ENCODE measurements at places on chromosomes 6 and 20.

DNA sequence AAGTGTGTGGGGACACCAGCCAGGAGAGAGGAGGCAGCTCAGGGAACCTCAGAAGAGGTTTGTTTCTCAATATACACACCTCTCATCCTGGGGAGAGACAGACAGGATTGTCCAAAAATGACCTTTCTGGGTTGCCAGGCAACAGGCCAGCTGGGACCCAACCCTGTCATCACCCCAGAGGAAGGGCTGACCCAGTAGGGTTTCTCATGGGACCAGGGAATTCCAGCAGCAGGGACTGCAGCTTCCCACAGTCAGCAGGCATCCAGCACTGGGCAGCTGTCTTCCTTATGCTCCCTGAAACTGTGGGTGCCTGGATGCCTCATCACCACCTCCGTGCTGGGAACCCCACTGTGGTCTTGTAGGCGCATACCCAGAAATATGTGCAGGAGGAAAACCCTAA is 1.3 kb downstream of the C20orf202 start:
- DNase-seq, result no peak

GRCh38 chr6:16999491-17000436 is 102.1 kb upstream of the STMND1 start:
- DNase-seq, result no peak

DNA sequence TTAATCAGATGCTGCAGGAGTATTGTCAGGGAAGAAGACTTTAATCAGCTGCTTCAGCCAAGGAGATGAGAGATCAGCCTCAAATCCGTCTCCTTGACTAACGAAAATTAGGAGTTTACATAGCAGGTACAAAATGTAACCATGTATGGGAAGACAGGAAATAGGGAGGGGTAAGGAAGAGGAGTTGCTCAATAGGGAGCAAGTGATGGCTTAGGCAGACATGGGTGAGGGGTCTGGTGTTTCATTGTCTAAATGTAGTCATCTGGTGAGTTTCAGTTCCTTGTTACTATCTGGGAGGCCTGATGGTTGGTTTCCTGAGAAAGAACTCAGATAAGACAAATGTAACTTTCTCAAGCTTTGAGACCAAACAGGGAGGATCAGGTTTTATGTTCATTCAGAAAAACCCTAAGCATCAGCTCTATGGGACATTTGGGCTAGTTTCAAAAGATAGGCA is 217.3 kb upstream of the SULF2 start:
- no peak for DNase-seq

DNA sequence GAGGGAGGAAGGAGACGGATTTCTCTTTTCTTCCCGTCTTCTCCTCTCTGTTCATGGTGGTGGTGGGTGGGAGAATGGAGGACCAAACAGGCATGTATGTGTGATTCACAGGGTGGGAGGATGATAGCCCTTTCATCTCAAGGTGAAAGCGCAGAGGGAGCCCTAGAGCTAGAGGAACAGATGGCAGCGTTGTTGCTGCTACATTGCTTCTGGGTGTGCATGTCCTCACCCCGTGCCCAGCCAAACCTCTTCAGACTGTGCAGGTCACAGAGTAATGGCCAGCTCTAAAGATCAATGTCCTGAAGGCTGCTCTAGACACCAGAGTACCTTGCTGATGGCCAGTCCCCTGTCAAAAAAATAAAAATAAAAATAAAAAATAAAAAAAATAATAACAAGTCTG is 301.8 kb downstream of the TBC1D7 start:
- DNase-seq, result no peak

DNA sequence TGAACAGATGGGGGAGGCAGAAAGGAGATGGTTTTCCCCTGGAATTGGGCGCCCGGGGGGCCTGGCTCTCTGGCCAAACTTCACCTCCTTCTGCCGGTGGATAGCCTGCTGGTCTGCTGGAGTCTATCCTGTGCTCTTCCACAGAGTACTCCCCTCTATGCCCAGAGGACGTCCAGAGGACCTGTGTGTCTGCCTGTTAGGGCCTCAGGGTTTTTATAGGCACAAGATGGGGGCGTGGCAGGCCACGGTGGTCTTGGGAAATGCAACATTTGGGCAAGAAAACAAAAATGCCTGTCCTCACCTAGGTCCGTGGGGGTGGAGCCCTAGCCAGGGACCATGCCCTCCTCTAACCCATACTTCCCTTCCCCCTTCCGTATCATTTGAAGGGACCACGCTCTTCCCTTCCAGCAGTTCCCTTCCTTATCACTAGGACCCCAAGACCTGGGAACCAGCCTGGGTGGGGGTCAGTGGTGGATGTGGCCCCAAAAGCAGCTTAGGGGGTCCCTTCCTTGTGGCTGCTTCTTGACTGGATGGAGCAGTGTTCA is 53.6 kb upstream of the ZNF337 start:
- no peak for DNase-seq

GRCh38 chr20:7744411-7744810 is 195.8 kb downstream of the HAO1 start:
- no peak for DNase-seq

GRCh38 chr20:46893877-46894578 is 615 bp upstream of the EYA2 start:
- no peak for DNase-seq

DNA sequence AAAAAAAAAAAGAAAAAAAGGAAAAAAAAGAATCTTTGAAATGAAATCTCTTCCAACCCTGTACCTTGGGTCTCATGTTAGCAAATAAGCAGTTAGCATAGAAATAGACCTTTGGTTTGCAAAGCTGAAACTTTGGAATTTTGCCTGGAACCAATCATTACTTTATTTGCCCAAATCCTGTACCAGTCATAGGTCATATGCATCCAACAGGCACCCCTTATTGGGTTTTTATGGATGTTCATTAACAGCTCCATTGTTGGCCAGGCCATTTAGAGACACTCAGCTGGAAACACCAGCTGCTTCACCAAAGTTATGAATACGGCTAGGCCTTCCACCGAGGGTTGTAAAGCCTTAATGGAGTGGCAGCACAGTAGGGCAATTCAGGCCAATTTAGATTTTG is 53.0 kb downstream of the ALDH8A1 start:
- no peak for DNase-seq

- DNase-seq, result no peak
These were observed 81.1 kb downstream of the PRDM1 start for GRCh38 chr6:106167096-106167814.

DNA sequence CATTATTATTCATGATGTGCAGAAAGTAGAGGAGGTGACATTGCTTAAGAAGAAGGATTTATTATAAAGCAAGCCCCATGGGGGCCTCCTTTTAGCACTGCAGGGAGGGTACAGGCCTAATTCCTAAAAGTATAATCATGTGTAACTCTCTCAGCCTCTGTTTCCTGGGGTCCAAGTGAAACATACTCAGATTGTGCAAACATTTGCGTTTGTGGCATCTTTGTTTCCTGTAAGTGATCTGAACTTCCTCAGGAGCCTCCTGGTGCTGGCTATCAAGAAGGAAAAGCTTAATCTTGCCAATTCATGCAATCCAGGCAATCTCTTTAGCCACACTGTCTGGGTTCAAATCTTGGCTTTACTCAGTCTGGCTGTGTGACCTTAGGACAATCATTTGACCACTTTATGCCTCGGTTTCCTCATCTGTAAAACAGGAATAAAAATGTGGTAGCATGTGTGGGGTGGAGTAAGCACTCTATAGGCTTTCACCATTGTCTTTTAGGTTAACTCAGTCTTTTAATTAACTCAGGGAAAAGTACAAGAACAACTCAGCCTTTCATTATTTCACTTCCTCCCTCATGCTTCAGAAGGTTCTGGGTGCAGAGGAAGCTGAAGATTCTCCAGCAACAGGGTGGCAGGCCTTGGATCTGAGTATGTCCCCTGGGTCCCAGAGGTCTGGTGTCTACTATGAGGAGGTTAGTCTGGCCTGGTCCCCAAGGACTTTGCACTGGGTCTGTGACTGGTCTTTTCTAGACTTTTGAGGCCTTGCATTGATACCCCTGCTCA is 831 bp upstream of the SIRPB2 start:
- DNase-seq, result no peak
